ENCODE measurements at places on chromosomes 3 and 15.

GRCh38 chr3:140420621-140421357 lies 257.1 kb upstream of the TRIM42 start:
- no peaks in the 10 kb centered on the region for H3K36me3 ChIP-seq
- peaks cover 38% of the 10 kb centered on the region for H3K4me1 ChIP-seq
- H3K27ac ChIP-seq: no peak overlapping the region
- H3K27me3 ChIP-seq: peaks cover 3% of the 10 kb centered on the region

GRCh38 chr3:33926998-33927605 lies 128.7 kb downstream of the PDCD6IP start:
- no peak for DNase-seq
- H3K4me3 ChIP-seq: no peak overlapping the region
- no peak overlapping the region for H3K27ac ChIP-seq

GRCh38 chr3:78979028-78979427 lies 788.8 kb downstream of the ROBO1 start:
- peaks cover 79% of the 10 kb centered on the region for H3K4me1 ChIP-seq
- no peaks in the 10 kb centered on the region for H3K27me3 ChIP-seq
- peak overlapping the region; percentile 93 for H3K27ac ChIP-seq
- peaks cover 26% of the 10 kb centered on the region for H3K36me3 ChIP-seq
- no peak overlapping the region for H3K4me3 ChIP-seq

DNA sequence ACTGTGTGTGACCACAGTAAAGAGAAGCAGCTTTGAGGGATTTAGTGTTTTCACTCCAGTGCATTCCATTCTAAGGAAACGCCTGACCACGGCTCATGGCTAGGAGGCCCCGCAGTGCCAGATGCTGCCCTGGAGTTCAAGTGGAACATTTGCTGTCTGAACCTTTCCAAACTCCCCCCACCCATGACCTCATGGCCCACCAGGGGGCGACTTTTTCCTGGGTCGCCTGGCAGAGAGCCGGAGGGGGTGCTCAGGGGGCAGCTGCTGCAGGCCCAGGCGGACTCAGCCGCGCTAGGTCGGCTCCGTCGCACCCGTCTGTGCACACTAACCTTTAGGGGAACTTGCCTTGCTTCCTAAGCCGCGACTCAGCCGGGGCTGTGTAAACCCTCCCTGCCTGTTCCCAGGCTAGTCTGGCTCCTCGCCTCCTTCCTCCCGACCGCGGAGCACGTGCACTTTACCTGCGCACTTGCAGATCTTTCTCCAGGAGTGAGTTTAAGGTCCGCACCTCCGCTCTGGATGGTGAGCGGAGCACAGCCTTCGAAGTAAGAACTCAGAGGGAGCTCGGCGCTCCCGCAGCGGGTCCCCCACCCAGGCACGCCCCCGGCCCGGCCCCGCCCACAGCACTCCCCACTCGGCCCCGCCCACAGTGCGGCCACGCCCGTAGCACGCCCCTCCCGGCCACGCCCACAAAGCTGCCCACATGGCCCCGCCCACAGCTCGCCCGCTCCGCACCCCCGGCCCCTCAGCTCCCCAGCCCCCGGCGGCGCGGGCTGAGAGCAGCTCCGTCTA lies at the start of gene OCA2:
TSS of gene OCA2 (minus strand) at position 550 of the 789 bp plus-strand sequence. CDS start 17,441 bp downstream, outside the sequence.
- no peaks in the 10 kb centered on the region for H3K36me3 ChIP-seq
- H3K4me3 ChIP-seq: peak within 1 kb of the TSS; percentile 81
- H3K4me1 ChIP-seq: peaks cover 49% of the 10 kb centered on the region
- H3K27me3 ChIP-seq: peaks cover 95% of the 10 kb centered on the region
- no peak within 1 kb of the TSS for H3K27ac ChIP-seq
